ENCODE measurements at places on chromosomes 1 and 21.
A peak's percentile ranks its signal among the peaks of the same experiment; 100 is the strongest.

GRCh38 chr1:93296555-93297154, 49.1 kb upstream of the DR1 start:
- DNase-seq, result no peak

DNA sequence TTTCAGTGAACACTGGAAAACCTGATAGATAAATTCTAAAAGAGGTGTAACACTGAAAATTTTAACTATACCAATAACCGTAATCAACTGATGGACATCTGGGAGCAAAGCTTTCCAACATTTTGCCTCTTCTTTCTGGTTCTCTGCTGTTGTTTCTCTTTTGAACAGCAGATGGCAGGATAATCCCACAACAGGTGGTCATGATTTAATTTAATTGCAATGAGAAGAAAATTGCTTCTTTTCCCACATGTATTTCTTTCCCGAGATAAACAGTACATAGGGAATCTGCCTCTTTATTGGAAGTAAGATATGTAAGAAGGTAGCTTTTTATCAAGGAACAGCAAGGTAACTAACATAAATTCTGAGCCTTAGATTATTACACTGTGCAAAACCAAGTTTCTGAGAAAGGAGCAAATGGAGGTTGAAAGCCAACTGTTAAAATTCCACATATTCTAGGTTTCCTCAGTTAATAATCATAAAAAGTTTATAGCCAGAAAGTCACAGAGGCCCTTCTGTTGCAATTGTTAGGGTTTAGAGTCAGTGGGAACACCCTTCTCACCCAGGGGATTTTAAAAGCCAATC, 72.9 kb downstream of the RPS6KA1 start:
- peak; percentile 66 for DNase-seq

DNA sequence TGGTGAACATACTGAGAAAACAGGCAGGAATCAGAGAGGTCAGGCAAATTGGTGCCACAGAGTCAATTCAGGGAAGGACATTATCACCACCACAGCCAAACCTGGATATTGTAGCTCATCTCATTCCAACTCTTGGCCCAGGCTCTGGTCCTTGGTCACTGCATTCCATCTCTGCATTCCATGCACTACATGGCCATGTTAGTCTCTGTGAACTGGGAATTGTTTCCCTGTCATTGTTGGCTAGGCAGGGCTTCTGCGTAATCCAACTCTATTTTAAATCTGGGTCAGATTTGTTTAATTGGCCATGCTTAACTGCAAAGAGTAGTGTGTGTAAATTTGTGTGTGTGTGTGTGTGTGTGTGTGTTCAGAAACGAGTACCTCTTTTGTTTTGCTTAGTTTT, 837.6 kb upstream of the ADAMTS5 start:
- no peak for DNase-seq

- DNase-seq, result no peak
Measured at GRCh38 chr1:67604778-67605177, 80.2 kb upstream of the GADD45A start.

GRCh38 chr1:61284936-61285335, 202.6 kb downstream of the NFIA start:
- no peak for DNase-seq

DNA sequence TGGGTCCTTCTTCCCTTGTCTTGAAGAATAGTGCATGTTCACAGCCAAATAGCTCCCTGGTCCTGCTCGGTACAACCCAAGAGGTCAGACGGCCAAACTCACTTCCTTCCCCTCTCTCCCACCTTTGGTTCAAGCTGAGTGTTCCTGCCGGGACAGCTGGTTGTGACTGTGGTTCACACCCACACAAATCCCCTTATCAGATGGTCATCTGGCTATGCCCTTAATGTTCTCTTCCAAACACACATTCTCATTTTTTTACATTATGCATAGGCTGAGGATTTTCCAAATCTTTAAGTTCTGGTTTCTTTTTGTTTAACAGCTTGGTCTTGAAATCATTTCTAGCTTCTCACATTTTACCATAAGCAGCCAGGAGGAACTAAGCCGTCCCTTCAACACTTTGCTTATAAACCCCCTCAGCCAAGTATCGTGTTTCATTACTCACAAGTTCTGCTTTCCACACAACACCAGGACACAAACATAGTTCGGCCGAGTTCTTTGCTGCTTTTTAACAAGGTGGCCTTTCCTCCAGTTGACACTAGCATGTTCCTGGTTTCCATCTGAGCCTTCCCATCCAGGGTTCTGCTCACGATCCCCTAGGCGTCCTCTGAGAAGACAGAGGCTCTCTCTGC, 19.7 kb upstream of the TSPEAR start:
- DNase-seq, result no peak
